ENCODE measurements at places on chromosomes 6 and 20. TPM values are rescaled to one million over a fixed set of nuclear protein-coding genes. Genes with fewer than 3 reads are reported as not detected.

DNA sequence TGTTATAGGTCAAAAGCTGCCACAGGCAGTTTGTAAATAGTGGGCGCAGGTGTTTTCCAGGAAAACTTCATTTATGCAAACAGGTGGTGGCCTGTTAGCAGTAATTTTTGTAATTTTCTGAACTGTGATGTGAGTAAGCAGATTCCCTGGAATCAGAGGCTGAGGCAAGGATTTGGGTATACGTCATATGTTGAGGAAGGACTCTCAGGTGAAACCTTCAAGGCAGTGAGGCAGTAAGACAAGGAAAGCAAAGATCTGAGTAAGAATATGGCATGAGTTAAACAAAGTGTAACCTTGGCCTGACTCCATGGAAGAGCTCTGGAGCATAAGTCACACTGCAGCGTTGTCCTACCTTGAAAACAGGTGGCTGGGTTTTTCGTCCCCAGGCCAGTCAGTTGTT is 291.1 kb upstream of the BTBD3 start:
- no peak for DNase-seq

The TMX4 gene
- 27.7 TPM for total RNA-seq

GRCh38 chr6:157074969-157075368 is 248.3 kb downstream of the TMEM242 start:
- no peak for DNase-seq

DNA sequence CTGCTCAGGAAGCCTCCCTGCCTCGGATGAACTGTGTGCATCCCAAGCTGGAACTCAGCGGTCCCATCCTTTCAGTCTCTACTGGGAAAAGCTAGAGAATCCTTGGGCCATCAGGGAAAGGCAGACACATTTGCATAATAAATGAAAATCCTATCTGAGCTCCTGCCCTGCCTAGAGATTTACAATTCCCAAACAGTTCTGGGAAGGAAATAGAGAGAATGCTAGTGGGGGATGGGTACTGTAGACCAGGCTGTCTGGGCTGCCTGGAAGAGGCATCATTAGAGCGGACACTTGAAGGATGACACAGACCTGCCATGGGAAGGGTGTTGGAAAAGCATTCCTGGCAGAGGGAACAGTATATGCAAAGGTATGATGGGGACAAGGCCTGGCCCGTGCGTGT is 44.3 kb downstream of the TFAP2C start:
- DNase-seq = no peak

The SLC22A2 gene
- not detected for total RNA-seq

The IL20RA gene
- not detected for total RNA-seq
